ENCODE measurements at places on chromosomes 6 and 20.
A peak's percentile ranks its signal among the peaks of the same experiment; 100 is the strongest.

- no peak for DNase-seq
Measured at GRCh38 chr20:33979094-33979493, 14.6 kb upstream of the RALY start.

DNA sequence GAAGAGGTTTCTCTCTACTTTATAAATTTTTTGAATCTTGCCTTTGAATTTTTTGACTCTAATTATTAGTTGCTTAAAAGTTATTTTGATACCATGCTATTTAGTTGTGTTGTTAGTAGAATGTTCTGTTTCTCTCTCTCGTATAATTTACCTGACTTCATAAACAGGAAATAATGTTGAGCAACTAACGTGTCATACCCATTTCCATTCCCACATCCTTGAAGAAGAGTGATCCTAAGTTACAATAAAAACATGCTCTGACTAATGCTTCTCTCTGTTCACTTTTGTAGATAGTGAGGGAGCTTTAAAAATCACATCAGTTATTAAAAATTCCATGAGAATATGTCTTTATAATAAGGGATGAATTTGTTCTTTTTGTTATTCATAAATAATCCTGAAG, 69.7 kb downstream of the SAMD5 start:
- no peak for DNase-seq

DNA sequence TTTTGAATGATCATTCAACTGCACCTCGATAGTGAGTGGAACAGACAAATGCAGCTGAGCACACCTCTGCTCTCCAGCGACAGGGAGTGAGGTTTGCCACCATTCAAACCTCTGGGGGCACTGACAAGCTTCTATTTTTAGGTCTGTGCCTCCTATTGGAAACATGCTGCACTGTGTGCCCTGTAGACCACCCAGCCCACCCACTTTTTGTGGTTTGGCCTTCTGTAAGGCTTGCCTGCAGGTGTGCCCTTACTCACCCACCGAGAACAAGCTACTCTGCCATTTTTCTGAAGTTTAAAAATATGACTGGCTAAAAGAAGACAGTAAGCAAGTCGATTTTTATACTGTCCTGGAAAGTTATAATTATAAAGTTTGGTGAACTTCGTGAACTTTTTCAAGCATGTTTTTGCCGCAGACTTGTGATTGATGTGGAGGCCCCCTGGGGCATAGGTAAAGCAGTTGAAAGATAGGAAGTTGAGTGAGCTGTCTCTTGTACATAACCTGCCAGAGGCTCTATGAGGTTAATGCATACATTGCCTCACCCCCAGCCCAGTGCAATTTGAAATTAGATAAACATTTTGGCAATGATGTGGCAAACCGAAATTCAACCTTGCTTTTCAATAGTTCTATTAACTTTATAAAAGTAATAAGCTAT, 53.8 kb downstream of the ADGRG6 start:
- DNase-seq, result no peak

- DNase-seq, result no peak
Measured at GRCh38 chr6:87099472-87099871, 4.6 kb upstream of the CGA start.

DNA sequence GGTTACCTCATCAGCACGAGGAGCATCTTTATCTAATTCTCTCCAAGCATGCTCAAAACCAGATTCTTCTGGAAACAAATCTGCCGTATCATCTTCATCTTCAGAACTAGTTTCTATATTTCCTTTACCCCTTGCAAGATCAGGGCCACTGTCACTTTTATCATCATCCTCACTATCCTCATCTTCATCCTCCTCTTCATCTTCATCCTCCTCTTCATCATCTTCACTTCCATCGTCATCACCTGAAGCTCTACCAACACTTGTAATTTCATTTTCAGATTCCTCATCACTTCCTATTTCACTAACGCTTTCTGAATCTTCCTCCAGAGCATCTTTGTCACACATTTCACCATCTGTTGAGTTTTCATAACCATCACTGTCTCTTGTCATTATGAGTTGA, 8.9 kb downstream of the ESF1 start:
- DNase-seq, result no peak

- DNase-seq, result peak; percentile 58
Measured at GRCh38 chr20:36153736-36154699, 522 bp upstream of the EPB41L1 start.

DNA sequence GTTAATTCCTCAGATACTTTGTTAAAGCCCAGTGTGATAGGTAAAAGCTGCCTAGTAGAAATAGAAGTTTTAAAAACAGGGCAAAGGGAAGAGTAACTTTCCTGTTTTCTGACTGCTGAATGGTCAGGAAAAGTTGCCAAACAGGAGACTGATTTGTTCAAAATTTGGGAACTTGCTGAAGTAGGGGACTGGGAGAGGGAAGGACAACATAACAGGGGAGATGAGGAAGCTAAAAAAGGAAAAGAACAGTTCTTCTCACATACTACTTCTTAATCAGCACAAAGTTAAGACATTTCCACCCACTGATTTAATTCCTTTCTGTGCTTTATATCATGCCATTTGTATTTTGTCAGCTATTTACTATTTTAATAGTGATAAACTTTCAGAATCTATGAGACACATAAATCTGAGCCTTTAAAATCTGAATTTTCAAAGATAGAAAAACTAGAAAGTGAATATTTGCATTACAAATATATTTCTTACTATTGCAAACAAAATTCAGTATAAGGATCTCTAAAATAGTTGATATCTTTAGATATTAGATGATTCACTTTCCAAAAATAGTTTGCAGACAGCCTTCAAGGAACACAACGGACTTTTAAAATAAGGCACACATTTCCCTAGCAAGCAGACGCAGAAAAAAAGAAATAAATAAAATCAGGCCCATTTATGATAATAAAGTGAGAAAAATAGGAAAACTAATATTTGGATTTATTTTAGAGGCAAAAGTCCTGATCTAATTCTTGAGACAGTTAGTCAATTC, 36.9 kb upstream of the SLC16A10 start:
- no peak for DNase-seq

GRCh38 chr6:8900056-8900455, 464.7 kb upstream of the SLC35B3 start:
- no peak for DNase-seq

DNA sequence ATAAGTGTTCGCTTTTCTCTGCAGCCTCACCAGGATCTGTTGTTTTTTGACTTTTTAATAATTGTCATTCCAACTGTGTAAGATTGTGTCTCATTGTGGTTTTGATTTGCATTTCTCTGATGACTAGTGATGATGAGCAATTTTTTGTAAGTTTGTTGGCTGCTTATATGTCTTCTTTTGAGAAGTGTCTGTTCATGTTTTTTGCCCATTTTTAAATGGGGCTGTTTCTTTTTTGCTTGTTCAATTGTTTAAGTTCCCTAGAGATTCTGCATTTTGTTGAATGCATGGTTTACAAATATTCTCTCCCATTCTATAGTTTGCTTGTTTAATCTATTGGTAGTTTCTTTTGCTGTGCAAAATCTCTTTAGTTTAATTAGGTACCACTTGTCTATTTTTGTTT, 295.9 kb downstream of the PACRG start:
- DNase-seq, result no peak

- DNase-seq, result no peak
Measured at GRCh38 chr20:43820731-43821330, 93.8 kb upstream of the TOX2 start.

- no peak for DNase-seq
Measured at GRCh38 chr20:49100972-49101371, 54.9 kb downstream of the CSE1L start.

DNA sequence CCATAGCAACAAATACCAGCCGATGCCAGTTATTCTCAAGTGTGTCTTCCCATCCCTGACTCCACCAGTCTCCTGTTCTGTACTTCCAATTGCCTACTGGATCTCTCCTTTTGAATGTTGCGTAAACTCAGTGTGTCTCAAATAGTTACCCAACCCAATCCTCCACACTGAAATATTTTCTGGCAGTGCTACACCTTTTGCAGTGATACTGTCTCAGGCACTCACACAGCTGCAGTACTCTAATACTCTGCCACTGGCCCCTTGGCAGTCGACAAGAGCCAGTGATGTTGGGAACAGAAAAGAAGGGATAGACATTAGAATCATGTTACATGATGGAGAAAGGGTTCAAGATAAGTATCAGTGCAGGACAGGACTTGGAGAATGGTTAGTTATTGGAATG, 31.8 kb upstream of the FOXO3 start:
- no peak for DNase-seq

DNA sequence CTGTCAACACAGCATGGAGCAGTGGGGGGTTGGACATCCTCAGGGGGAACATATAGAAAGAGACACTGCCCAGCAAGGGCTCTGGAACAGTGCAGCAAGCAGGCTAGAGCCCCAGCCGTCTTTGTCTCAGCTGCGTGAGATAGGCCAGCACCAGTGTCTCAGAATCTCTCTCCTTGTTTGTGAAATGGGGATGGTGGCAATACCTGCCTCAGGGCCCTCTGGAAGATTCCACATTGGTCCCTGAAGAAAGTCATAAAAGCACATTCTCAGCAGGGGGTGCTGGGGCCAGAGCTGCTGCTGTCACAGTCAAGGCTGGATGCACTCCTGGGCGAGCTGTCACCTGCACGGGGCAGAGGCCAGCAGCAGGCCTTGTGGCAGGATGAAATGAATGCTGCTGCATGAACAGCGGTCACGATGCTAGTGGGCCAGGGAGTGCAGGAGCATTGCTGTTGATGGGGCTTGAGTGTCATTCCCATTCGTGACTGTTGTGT, 121.7 kb downstream of the SYCP2 start:
- DNase-seq, result no peak

GRCh38 chr20:19868441-19868840, 110.4 kb downstream of the RIN2 start:
- no peak for DNase-seq

DNA sequence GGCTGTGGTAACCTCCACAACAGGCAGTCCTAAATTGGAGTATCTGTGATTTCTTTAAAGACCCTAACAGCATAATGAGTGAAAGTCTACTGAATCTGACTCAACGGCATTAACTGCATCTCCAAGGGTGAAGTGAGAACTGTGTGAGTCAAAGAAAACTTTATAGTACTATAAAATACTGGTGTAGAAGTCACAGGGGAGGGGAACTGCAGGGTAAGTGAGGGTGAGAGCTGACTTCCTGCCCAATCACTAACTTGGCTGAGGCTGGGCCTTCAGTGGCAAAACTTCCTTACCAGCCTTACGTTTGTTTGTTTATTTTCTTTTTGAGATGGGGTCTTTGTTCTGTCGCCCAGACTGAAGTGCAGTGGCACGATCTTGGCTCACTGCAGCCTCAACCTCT, 109.8 kb downstream of the PTPRK start:
- no peak for DNase-seq

GRCh38 chr6:14451594-14452374, 334.2 kb downstream of the CD83 start:
- DNase-seq, result no peak

GRCh38 chr6:109053336-109053735, 41.3 kb downstream of the SESN1 start:
- DNase-seq, result no peak

DNA sequence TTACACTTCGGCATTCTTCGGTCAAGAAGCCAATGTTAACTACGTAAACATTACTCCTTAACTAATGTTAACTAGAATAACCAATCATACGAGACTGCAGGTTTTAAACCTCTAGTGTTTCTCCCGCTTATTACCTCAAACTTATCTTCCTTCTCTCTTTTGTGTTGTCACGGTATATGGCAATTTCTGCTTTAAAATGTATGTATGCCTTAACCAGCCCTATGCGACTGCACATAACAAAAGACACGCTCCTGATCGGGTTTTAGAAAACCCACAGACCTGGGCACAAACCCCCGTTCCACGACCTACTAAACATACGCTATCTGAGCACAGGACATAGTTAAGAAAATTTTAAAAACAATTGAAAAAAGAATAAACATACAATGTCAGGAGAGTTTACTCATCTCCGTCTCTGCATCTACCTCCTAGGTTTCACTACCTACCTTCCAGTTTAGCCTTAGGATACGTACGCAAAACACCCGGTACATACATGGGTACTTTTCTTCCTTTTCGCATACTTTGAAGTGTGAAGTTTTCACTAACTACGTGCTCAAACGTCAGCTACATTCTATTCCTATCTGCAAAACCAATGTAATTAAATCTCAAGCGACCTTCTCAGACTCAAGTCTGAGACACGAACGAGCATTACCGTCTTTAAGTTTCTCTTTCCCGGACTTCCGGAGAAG, 1.1 kb downstream of the CD164 start:
- no peak for DNase-seq

DNA sequence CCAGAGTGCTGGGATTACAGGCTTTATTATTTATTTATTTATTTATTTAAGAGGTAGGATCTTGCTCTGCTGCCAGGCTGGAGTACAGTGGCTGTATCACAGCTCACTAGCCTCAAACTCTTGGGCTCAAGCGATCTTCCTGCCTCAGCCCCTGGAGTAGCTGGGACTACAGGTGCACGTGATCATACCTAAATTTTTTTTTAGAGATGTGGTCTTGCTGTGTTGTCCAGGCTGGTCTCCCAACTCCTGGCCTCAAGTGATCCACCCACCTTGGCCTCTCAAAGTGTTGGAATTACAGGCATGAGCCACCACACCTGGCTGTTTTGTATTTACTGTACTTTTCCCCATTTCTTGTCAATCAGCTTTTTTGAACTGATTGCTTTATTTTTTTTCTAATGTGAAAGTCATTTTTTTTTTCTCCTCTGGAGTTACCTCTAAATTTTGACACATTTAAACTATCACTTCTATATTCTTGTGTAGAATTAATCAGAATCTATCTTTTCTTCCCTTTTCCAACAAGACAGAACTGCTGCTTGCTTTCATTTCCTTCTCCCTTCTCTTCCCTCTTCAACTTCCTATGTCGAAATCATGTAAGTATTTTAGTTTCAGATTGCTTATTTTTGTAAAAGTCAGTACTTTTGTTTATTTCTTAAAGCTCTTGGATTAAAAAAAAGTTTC, 12.0 kb downstream of the PANK2 start:
- DNase-seq, result no peak

GRCh38 chr6:14083262-14083661, 34.3 kb upstream of the CD83 start:
- no peak for DNase-seq

GRCh38 chr6:55578537-55579363, at the start of gene HMGCLL1:
HMGCLL1 (minus strand) TSS chr6:55579192; CDS start chr6:55579055, 137 bp downstream.
- no peak for DNase-seq

DNA sequence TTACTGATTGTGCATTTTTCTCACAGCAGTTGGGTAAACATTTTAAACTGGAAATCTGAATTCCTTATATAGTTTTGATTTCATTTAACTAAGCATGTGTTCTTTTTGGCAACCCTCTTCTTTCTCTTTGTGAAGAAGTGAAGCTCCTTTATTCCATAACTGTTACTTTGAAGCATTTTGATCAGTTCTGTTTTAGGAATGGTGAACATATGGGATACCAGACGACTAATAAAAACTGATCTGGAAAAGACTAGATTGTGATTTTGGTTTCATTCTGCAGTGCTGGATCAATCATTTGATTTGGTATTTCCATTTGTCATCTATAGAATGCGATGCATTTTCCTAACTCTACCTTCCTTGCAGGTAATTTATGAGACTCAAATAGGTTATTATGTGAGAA, 9.8 kb downstream of the AFG1L start:
- no peak for DNase-seq

All from astrocyte of the spinal cord (primary cell).